ENCODE measurements at places on chromosomes 5 and 9.

DNA sequence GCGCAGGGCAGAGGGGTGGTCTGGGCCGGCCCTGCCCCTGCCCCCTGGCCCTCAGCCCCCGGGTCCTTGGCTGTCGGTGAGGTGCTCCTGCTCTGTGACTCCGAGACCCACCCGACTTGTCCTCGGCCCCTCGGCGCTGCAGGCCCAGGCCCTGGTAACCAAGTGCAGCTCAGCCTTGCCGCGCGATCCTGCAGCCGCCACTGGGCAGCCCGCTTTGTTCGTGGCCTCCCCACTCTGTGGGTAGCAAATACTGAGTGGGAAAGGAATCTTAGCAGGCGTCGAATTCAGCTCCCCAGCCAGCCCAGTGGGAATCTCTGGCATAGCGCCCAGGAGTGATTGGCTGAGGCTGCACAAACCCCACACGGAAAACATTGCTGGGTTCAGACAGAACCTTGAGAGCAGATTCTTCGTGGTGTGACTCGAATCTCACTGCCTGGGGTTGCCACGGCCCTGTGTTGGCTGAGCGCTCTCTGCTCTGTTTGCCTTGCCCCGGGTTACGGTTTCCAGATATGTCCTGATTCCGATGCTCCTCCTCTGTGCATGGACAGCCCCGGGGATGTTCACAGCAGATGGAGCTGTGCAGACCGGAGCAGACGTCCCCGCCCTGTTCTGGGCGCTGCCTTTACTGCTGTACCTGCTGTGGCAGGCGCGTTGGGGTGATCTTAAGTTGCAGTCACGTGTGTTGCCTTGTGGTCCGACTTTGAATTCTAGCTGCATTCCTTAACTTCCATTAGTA is 13.4 kb upstream of the EXOC3 start:
- DNase-seq = no peak

GRCh38 chr5:117691081-117691870 is 1116.7 kb upstream of the SEMA6A start:
- no peak for DNase-seq

- DNase-seq = no peak
Measured at GRCh38 chr5:127846884-127847283, 143.7 kb downstream of the CCDC192 start.

DNA sequence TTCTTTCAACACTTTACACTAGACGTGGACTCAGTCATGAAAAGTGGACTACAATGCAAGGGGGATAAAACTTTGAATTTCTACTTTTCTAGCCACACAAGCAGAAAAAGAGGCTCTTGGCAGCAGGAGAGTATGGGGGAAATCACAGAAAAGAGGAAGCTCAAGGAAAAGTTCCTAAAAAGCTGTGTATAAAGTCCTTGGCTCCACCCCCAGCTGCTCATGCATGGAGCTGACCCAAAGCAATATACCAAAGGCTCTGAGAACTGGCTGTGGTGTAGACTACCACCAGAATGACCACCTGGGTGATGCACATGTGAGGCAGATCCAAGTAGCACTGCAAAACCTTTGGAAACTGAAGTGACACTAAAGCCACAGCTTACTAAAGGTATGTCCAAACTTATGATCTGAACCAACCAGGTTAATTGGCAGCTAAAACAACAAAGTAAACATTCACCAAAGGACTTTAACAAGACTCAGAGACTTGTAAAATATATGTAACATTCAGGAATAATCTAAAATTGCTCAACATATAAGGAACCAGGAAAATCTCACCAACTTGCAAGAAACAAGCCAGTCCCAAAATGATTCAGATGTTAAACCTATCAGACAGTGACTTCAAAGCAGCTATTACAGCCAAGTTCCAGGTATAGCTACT is 55.5 kb upstream of the RASGRF2 start:
- no peak for DNase-seq

DNA sequence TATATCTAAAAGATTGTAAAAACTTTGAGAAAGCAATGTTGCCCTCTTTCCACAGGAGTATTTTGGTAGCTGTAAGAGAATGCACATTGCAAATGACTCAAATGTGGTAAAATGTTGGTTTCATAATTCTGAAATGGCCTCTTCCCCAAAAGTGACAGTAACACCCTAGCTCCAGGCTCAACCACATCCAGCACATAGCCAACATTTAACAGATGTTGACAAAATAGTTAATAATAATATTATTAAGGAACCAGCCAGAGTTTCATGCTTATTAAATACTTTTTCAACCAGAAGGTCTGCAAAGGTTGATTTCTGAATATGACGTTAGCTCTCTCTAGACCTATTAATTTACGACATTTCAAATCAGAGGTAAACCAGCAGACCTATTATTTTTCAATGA is 1.3 kb downstream of the ANXA1 start:
- no peak for DNase-seq

- DNase-seq = no peak
Measured at GRCh38 chr5:61657686-61658085, 325.6 kb downstream of the ZSWIM6 start.

Measured in stimulated activated CD8-positive, alpha-beta memory T cell treated with anti-CD3 and anti-CD28 coated beads, Interleukin-4, amount 100 ng/mL, for 4 hours (primary cell).